Calu3 (cell line): ENCODE measurements at places on chromosomes 16 and 17. TPM values are rescaled to one million over a fixed set of nuclear protein-coding genes. Genes with fewer than 3 reads are reported as not detected.

MEOX1 gene
- total RNA-seq = not detected in 2 replicates

DNA sequence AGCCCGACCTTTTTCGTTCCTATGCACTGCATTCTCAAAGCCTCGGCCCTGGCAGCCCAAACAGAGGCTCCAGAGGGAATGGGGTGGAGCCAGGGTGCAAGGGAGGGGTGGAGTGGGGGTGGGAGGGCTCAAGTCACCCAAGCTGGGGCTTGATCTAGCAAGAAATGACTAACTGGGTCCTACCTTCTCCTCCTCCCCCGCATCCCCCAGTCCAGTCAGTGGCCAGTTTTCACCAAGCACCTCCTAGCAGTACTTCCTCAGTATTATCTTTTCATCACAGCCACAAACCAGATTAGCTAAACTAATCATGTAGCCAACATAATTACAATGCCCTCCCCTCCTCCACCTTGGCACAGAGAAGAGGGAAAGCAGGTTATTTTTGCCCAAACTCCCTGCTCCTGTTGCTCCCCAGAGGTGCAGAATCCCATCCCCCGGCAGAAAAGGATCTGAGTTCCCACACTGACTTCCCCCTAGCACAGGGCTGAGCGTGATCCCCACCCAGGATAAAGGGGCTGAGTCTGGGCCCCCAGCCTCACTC is 2.2 kb downstream of the JUP start:
- DNase-seq = peak; percentile 90

DNA sequence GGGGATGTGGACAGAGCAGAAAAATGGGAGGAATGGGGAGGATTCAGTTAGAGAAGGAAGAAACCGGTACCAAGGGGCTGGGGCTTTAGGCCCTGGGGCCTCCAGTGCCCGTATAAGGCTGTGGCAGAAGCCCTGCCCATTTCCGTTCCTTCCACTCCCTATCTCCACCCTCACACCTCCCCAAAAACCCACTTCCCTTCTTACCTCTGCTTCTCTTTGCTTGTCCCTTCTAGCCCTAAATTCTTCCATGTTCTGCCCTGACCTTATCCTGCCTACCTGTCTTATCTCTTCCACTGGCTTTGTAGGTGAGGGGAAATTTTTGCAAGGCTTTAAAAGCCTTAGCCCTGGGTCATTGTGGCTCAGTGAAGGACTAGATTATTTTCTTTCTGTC is 4.1 kb downstream of the RNF167 start:
- DNase-seq = no peak

DNA sequence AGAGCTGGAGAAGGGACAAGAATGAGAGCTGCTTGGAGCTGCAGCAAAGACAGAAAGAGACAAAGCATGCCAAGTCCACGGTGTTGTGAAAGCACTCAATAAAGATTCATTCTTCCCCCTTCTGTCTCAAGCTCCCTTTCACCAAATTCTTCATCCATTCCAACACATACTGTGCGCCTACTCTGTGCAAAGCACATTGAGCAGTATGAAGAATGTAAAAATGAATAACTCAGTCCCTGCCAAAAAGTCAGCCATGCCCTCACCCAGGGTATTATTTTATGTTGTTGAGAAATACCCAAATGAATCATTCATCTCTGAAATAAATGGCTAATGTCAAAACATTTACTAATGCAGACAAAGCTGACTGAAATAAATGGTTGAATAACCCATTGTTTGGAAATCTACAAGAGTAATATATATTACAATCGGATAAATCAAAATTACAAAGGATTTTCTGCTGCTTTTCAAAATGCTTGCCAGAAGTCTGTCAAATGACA is 282.9 kb upstream of the IRX5 start:
- no peak for DNase-seq

- DNase-seq = peak; percentile 72
Observed at GRCh38 chr16:10121491-10121890, 60.7 kb downstream of the GRIN2A start.

DNA sequence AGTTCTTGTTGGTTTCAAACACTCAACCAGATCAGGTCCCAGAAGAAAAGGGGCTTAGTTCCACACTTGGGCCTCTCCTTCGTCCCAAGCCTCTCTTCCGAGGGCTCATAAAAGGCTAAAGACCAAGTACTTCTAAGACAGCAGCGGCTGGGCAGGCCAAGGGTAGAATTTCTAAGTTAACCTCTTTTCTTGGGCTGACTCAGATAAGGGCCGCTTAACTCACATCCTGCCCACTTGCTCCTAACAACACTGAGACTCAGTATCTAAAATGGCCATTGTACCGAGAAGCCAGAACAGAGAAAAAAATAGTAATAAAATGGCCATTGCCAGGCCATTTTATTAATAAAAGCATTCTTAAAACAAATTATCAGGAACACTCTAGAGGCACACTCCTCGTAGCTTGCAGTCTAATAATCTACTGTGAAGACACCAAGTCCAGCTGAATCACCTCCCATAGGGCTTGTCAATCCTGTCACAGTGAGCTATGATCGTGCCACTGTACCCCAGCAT is 42.1 kb downstream of the RANBP10 start:
- DNase-seq = no peak
